ENCODE measurements at places on chromosomes 11 and 22. TPM values are rescaled to one million over a fixed set of nuclear protein-coding genes. Genes with fewer than 3 reads are reported as not detected.

DNA sequence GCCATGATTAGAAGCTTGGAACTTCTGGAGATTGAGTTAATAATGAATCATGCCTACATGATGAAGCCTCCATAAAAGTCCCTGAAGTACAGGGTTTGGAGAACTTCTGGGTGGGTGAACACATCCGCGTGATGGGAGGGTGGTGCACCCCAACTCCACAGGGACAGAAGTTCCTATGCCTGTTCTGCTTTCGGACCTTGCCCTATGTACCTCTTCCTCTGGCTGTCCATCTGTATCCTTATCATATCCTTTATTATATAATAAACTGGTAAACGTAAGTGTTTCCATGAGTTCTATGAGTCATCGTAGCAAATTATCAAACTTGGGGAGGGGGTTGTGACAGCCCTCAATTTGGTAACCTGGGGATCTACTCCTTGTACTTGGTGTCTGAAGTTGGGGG is 60.2 kb downstream of the ADM start:
- DNase-seq = no peak

- DNase-seq = no peak
These were observed 1469.0 kb downstream of the LRRC4C start for GRCh38 chr11:39990421-39990831.

- no peak for DNase-seq
These were observed 366.4 kb downstream of the CASP12 start for GRCh38 chr11:104531894-104532293.

- peak; percentile 46 for DNase-seq
These were observed 2.3 kb downstream of the SIK2 start for GRCh38 chr11:111604392-111605009.

GRCh38 chr22:25645964-25646363 is 81.5 kb downstream of the GRK3 start:
- DNase-seq = no peak

- no peak for DNase-seq
These were observed 112.5 kb upstream of the ANO3 start for GRCh38 chr11:26219183-26220117.

- DNase-seq = no peak
These were observed 66.0 kb upstream of the GRAMD1B start for GRCh38 chr11:123364080-123364479.

- DNase-seq = no peak
These were observed 15.2 kb downstream of the PDGFD start for GRCh38 chr11:104148706-104149105.

DNA sequence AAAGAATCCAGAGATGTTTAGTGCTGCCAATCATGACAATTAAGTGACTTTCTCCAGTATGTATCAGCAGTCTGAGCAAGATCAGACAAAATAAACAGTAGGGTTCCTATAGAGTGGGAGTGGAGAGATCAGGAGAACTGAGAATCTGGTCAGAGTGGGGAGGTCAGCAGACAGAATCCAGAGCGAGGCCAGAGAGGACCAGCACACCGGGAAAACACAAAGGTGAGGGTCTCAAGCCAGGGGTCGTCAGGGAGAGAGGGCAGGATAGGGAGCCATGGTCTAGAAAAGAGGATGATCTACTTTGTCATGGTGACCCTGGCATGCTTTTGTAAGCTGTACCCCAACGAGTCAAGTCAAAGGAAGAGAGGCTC is 39.2 kb downstream of the MAPK1 start:
- DNase-seq = no peak

GRCh38 chr11:123195188-123196059 is at the start of gene CLMP:
Gene CLMP, minus strand, starts transcription at chr11:123195248. Its CDS starts 308 bp downstream, at chr11:123194940.
- DNase-seq = no peak

GRCh38 chr11:42773729-42774128 is 538.1 kb upstream of the API5 start:
- no peak for DNase-seq

GRCh38 chr11:76781046-76781801 is 1.9 kb upstream of the TSKU start:
- no peak for DNase-seq

- DNase-seq = no peak
These were observed 49.7 kb downstream of the CADM1 start for GRCh38 chr11:115454525-115454924.

DNA sequence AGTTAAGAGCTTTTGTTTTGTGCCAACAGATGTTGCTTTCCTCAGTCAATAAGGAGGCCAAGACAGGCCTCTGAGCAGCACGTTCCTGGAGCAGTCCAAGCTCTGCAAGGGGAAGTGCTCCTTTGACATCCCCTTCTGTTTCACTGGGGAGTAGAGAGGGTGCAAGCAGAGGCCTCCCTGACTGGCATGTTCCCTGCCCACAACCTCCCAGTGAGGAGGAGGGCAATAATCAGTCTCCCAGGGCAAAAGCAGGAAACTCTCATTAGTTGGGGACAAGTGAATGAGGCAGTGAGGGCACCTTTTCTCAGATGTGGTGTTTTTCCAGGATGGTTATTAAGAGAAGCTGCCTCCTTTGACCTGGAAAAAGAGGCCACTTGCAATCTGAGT is 79.5 kb upstream of the ZBED5 start:
- DNase-seq = no peak

DNA sequence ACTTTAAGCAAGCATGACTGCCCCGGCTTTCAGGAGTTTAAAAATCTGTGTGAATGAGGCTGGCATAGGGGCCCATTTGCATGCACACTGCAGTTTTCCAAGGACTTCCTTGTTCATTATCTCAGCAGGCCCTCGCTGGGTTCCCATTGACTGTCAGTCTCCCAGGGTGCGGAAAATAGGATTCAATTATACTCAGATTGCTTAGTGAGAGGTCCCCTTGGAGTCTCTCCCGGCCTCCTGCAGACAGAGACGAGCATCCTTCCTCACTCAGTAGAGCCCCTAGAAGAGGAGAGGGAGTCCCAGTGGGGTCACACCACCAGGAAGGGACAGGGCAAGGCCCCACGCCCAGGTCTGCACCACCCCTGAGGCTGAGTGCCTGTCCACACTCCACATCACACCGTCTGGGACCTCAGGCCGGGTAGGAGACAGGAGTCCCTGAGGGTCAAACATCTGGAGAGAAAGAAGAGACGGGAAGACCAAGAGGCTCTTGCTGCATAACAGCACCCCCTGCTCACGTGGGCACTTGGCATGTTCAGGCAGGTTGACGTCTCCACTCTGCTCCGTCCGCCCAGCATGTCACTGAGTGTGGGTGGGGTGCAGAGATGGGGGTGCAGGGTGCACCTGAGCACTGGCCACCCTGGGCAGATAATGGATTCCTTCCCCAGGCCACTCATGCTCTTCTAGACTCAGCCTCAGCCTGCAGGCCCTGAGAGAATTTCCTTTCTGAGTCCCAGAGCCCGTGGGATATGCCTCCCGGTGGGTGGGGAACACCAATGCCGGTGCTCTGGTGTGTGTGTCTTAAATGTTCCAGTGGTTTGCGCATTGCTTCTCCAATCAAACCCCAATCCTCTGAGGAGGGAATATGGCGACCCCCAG is 58.8 kb downstream of the MCM5 start:
- no peak for DNase-seq

DNA sequence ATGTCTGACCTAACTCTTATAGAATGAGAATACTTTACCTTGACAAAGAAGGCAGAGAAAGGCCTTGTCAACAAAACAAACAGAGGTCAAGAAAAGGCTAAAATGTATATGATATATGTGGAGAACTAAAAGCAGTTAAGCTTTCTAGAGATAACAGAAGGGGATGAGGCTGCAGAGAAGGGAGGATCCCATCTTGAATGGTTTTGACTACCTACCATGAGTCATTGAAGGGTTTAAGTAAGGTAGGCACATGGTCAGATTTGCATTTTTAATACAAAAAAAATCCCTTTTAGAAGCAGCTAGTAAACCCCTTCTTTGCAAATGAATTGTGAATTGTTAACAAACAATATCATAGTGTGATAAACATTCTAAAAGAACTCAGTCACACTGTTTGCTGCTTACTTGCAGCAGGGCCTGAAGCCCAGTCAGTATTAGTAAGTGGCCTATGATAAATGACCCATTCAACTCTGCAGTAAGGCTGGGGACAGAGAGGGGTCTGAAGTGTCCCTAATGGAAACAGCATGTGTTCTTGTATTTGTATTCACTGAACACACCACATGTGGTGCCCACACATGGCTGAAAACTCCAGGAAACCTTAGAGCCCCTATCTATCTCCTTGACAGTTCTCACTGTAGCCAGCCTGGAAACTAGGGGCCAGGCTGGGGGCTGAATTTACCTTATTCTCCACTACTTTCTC is 328.8 kb upstream of the PITPNB start:
- DNase-seq = no peak

GRCh38 chr11:70746351-70746750 is 348.0 kb downstream of the CTTN start:
- no peak for DNase-seq

DNA sequence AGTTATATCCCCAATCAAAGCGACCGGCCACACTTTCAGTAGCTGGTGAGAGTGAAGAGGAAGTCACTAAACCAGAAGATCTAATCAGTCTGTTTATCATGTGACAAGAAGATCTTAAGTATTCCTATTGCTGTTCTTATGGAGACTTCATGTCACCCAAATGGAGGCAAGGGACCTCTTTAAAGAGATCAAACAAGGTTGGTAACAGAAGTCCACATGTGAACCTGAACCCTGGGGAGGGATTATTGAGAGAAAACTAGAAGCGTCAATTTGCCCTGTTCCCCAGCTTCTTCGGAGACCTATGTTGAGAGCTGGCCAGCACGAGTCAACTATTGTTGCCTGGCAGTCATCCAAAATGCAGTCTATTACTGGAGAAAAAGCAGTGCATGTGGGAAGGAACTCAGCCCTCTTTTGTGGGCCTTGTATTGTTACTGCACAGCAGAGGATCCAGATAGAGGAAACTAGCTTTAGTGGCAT is 76.9 kb upstream of the CTSC start:
- no peak for DNase-seq

DNA sequence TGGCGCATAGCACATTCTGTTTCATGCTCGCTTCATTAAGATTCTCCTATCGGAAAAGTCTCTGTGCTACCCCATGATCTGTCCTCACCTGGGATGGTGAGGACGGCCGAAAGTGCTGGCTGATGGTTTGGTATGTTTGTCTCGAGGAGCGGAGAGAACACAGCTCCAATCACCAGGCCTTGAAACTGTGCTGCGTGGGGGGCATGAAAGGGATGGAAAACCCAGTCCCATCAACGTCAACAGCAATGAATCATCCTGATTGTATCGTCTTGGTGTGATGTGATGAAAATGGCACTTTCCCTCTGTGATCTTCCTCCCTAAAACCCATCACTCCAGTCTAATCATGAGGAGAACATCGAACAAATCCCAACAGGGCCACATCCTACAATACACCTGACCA is 8.4 kb downstream of the FXYD6 start:
- no peak for DNase-seq

DNA sequence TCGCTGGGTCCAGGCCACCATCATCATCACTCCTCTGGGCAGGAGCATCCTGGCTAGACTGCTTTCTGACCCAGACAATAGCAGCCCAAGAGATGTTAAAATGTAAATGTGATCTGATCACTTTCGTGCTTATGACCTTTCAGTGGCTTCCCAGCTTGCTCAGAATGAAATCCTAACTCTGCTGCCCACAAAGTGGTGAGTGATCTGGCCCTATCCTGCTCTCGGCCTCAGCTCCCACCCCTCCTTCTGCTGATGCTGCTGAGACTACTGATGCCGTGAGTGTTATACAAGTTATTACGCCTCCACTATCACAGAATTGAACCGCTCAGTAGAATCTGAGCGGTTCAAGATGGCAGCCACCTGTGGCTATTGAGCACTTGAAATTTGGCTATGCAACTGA is 26.2 kb downstream of the ELF5 start:
- no peak for DNase-seq

DNA sequence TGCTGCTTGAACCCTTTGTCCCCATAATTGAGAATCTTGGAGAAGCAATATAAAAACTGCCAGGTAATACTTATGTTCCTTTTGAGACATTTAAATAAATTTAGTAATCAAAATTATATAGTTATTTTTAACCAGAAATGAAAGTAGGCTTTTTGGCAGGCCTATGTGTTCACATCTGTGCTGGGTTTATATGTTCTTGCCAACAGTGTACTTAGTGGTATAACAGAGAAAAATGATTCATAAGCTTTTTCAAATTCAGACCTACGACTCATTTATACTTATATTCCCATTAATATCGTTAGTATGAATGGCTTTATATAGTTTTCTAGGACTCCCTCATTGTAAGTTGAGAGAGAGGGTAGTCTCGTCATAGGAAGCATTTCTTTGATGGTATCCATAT is 79.0 kb downstream of the DDX10 start:
- no peak for DNase-seq

- DNase-seq = no peak
These were observed 114.6 kb upstream of the GRK3 start for GRCh38 chr22:25449781-25450317.

- DNase-seq = no peak
These were observed 1.1 kb downstream of the TMEM25 start for GRCh38 chr11:118532091-118532490.

GRCh38 chr11:87421422-87421821 is 383.7 kb downstream of the TMEM135 start:
- peak; percentile 56 for DNase-seq

GRCh38 chr11:15817001-15817400 is 539.3 kb downstream of the SOX6 start:
- no peak for DNase-seq

Gene CDC42BPG
- not detected for total RNA-seq

Gene C22orf42
- not detected for total RNA-seq

Gene IGLL1
- not detected for total RNA-seq

Gene OR51I1
- not detected for total RNA-seq

Gene SAA4
- total RNA-seq = not detected

Gene NTM
- 2.3 TPM for total RNA-seq

Gene SHANK3
- 1.2 TPM for total RNA-seq

Gene HORMAD2
- not detected for total RNA-seq

Gene OVOL1
- total RNA-seq = not detected

Gene ATXN10
- total RNA-seq = 42.1 TPM
